ENCODE measurements at places on chromosomes 2 and 18.

- ATAC-seq, result no peak
These were observed 3.1 kb upstream of the MALT1 start for GRCh38 chr18:58668211-58668610.

DNA sequence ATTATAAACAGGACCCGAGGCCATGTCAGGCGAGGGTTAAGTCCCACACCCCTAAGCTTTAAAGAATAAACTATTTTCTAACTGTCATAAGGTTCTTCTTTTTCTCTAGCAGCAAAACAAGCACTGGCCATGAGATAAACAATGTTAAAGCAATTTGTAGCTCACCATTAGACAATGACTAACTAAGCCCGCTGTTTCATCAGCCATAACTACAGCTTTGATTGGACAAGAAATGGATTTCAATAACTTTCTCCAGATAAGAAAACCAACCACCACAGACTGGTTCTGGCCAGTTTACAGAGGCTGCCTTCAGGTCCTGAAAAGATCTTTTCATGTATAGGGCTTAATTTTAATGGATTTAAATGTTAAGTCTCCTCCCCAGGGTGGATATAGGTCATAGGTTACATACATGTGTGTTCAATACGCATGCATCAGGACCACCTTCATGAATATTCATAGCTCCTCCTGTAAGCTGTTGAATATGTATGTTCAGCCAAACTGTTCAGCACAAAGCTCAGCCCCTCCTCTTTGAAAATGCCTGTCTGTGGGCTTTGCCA, 108.7 kb upstream of the RAB6C start:
- no peak for ATAC-seq

DNA sequence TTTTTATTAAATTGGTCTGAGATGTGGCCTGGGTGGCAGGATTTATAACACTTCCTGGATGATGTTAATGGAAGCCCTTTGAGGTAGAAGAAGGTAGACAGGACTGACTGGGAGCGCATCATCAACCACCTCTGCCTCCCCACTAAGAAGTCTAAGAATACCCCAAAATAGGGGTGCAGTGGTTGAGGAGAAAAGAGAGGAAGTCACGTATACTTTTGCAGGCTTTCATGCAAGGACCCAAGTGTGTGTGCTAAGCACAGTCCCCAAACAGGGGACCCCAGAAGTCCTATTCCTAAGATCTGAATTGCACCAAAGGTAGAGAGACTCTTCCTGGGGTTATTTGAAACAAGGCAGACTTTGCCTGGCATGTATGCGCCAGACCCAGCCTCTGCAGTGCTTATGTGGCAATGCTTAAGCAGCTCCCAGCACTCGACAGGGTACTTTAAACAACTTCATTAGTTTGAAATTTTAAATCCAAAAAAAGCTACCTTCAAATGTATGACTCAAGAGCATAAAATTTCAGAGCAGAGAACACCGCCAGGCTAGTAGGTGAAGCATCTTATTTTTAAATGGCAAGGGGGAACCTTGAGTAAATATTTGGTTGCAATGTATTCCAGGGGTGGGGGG, 35.3 kb downstream of the BCL2 start:
- ATAC-seq, result no peak

DNA sequence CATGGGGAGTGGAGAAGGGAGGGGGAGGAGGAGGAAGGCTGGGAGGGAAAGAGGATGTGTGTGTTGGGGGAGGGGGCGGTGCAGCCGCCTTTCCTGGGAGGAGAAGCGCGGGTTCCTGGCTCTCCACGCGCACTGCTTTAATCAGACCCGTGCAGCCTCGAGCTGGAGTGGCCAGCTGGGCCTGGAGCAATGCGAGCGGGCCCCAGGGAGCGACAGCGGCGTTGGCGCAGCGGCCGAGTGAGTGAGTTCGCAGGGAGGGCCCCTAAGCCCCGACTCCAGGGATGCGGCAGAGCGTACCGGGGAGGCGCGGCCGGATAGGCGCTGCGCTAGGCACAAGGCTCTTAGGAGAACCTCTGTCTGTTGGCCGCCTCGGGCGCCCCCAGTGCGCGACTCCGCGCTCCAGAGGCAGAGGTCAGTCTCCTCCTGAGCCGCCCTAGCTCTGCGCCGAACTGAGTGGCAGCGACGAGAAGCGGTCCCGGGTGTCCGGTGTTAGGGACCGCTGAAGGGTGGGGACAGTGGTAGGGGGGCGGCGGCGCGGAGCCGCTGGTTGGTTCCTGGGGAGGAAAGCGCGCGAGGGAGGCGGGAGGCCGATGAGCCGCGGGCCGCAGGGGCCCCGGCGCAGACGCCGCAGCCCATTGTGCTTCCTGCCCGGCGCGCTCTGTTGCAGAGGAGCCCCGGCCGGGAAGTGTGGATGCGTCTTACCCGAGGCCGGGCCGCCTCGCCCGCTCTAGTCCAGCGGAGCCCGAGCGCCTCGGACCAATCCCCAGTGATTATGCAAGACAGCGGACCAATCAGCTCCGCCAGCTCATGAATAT, 455 bp upstream of the DLX1 start:
- ATAC-seq, result peak; percentile 86

DNA sequence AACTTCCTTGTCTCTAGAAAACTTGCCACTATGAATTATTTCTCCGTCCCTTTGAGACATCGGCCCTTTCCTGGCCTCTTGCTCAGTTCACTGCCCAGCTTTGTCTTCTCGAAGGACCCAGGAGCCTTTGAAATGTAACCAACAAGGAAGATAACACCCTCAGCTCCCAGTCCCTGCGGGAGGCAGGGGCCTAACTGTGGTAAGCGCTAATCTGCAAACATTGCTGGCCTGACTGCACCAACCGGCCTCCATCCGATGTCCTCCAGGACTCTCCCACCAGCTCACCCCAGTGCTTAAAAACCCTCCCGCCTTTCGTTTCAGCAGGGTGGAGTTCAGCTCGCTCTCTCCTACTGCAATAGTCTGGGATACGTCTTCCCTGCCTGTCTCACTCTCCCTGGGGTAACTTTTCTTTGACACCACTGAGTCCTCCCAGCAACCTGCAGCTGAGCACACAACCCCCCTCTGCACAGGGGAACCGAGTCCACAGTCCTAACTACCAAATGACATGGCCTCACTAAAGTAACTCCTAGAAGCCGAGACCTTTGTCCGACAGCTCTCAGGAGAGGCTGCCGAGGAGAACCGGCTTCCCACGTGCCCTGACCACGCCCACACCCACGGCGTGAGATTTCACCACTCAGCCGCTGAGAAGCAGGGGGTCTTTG, 76.1 kb downstream of the MBP start:
- no peak for ATAC-seq

- no peak for ATAC-seq
These were observed 46.8 kb upstream of the NCK2 start for GRCh38 chr2:105697781-105698449.

GRCh38 chr2:195871326-195871725, 197.3 kb downstream of the DNAH7 start:
- no peak for ATAC-seq

- no peak for ATAC-seq
These were observed 18.0 kb upstream of the KLHL23 start for GRCh38 chr2:169715379-169716237.

GRCh38 chr18:38257661-38258060, 692.1 kb upstream of the CELF4 start:
- no peak for ATAC-seq

DNA sequence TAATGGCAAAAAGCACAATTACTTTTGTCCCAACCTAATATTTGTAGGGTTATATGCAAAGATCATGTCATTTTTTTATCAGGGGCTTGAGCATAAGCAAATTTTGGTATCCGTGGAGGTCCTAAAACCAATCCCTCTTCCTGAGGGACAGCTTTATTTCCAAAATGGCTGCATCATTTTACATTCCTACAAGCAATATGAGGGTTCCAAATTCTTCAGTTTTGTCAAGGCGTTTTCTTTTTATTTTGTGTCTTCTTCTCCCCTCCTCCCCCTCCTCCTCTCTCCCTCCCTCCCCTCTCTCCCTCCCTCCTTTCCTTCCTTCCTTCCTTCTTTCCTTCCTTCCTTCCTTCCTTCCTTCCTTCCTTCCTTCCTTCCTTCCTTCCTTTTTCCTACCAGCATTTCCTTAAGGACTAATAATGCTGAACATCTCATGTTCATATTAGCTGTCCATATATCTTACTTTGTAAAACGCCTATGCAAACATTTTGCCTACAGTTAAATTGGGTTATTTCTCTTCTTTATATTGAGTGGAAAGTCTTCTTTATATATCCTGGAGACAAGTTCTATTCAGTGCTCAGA, 881.8 kb downstream of the DCDC2C start:
- no peak for ATAC-seq

GRCh38 chr2:86541334-86541733, 21.9 kb downstream of the CHMP3 start:
- no peak for ATAC-seq

DNA sequence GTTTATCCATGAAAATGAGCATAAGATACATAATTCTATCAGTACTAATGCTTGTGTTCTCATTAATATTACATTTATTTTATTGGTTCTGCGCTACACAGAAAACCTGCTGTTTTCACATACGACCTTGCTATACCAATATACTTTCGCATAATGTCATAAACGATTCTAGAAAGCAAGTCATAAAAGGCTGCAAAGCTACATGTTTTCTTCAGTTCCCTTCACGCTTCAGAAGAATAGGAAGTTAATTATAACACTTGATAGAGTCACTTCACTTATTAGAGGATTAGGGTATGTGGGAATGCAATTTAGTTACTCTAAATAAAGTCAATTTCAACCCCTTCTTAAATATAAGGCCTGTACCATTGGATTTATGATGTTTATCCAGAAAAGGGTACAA, 29.0 kb downstream of the PSME4 start:
- no peak for ATAC-seq

DNA sequence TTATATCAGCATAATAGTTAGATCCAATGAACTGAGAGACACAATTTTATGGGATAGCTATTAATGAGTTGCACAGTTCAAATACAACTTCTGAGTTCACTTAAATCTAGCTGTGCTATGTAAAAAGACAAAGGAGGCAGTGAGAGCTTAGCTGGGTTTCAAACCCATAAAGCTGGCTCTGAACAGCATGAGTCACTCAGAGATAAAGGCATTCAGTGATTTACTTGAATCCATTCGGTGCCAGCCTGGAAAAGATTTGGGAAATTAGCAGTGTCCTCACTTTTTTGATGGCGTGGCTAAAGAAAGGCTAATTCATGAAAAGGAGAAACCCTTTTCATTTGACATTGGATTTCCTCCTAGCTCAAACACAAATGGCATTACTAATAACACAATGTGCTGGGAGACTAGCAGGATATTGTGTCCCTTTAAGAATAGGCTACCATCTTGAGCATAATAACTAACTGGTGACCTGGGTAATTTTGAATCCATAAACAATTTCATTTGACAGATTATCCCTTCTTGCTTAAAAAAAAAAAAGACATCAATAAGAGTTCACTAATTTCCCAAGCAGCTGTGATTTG, 98.4 kb upstream of the NEUROD1 start:
- no peak for ATAC-seq

- no peak for ATAC-seq
These were observed 32.7 kb downstream of the ZFP36L2 start for GRCh38 chr2:43193652-43194120.

GRCh38 chr2:207157731-207158130, 8.0 kb downstream of the KLF7 start:
- ATAC-seq, result no peak

Data from activated CD4-positive, CD25-positive, alpha-beta regulatory T cell treated with anti-CD3 and anti-CD28 coated beads, Interleukin-2, amount 50 U/mL, for 24 hours (primary cell).